ENCODE measurements at places on chromosomes 11 and 22.

GRCh38 chr22:32185821-32186220 is 19.1 kb downstream of the RFPL2 start:
- DNase-seq, result no peak

DNA sequence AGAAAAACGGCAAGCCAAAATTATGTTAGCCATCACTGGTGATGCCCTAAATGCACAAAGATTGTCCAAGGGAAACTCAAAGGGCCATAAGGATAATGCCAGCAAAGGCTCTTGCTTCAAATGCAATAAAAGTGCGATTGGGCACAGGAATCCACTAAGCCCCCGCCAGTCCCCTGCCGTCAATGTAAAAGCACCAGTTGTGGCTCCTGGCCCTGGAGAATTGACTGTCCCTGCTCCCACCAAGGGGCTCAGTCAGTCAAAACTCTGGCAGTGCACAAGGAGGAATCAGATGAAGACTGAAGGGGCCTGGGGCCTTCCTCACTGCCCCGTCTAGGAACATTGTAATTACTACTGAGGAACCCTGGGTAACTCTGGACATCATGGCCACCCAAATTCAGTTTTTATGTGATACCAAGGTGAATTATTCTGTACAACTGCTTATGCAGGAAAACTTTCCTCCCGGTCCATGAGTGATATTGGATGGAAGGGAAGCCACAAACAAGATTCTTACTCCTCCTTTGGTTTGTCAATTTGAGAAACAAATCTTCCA is 85.6 kb downstream of the PIWIL4 start:
- DNase-seq, result no peak

DNA sequence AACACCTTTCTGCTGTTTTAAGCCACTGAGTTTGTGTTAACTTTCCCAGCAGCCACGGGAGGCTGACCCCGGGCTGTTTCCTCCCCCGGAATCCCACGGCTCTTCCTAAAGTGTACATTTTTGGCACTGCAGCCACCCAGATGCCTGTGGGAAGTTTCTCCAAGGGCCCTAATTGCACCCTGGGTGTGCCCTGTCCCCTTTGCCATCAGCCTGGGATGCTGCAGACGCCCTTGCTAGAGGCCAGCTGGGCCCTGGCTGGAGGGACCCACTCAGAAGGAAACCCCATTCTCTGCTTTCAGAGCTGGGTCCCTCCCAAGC is 883.3 kb downstream of the BRD1 start:
- no peak for DNase-seq

DNA sequence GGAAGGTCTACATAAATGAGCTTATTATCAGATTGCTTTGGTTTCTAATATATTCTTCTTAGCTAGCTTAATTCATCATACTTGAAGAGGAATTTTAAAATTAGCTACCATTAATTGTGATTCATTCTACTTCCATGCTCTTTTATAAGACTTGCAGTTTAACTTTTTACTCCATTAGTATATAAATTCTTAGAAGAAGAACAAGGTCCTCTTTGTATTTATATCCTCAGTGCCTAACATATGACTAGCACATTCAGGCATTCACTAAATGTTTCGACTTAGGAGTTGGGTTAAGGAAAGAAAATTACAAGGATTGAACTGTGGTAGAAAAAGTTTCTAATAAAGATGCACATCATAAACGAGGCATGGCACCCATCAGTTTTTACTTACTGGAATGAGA is 1135.5 kb downstream of the JRKL start:
- no peak for DNase-seq

All from OCI-LY7 (cell line).